A172 (cell line): ENCODE measurements at places on chromosomes 12 and 14. TPM values are rescaled to one million over a fixed set of nuclear protein-coding genes. Genes with fewer than 3 reads are reported as not detected.

The NANOG gene
- total RNA-seq = not detected in 2 replicates

The ZFHX2 gene
- total RNA-seq = 0.29 TPM in 2 replicates

The CIDEB gene
- total RNA-seq = not detected in 2 replicates

The SERPINA12 gene
- not detected in 2 replicates for total RNA-seq

The PNMA1 gene
- 35.1 and 36.0 TPM in 2 replicates for total RNA-seq

The PTPRO gene
- total RNA-seq = not detected in 2 replicates

The PLEK2 gene
- 0.69 and 4.1 TPM in 2 replicates for total RNA-seq

The DPPA3 gene
- total RNA-seq = not detected in 2 replicates

The FRMD6 gene
- 47.9 and 53.1 TPM in 2 replicates for total RNA-seq

The LMNTD1 gene
- not detected in 2 replicates for total RNA-seq

The TSPAN19 gene
- not detected in 2 replicates for total RNA-seq

The P2RX2 gene
- total RNA-seq = not detected in 2 replicates

The IPO8 gene
- total RNA-seq = 27.4 and 27.6 TPM in 2 replicates

The MYO1H gene
- not detected in 2 replicates for total RNA-seq

The TPH2 gene
- not detected in 2 replicates for total RNA-seq

The TAS2R20 gene
- 0.46 and 0.79 TPM in 2 replicates for total RNA-seq

The MAP4K5 gene
- total RNA-seq = 42.0 and 44.4 TPM in 2 replicates

The CLEC4D gene
- total RNA-seq = not detected in 2 replicates

The A2M gene
- total RNA-seq = not detected in 2 replicates

The KNTC1 gene
- total RNA-seq = 43.3 and 49.0 TPM in 2 replicates

The ARL6IP4 gene
- 228 and 284 TPM in 2 replicates for total RNA-seq

The OR4N5 gene
- total RNA-seq = not detected in 2 replicates

The AQP6 gene
- total RNA-seq = not detected in 2 replicates

The ZDHHC22 gene
- not detected in 2 replicates for total RNA-seq

The B4GALNT3 gene
- total RNA-seq = 1.9 and 2.5 TPM in 2 replicates

The EML1 gene
- 6.9 and 12.7 TPM in 2 replicates for total RNA-seq

The MMP19 gene
- total RNA-seq = 4.2 and 5.2 TPM in 2 replicates

The PIP4K2C gene
- total RNA-seq = 42.5 and 54.0 TPM in 2 replicates

The TAS2R7 gene
- not detected in 2 replicates for total RNA-seq

The EID3 gene
- 1.1 and 5.7 TPM in 2 replicates for total RNA-seq

The RD3L gene
- total RNA-seq = not detected in 2 replicates

The CIROP gene
- total RNA-seq = not detected in 2 replicates

The KRT7 gene
- 13.8 and 16.1 TPM in 2 replicates for total RNA-seq

The SYNDIG1L gene
- total RNA-seq = not detected in 2 replicates

The C12orf60 gene
- total RNA-seq = 0.05 and 1.0 TPM in 2 replicates

The TAS2R13 gene
- 0.36 TPM in 1 of 2 replicates, not detected in the other for total RNA-seq

The CIT gene
- 25.2 and 34.4 TPM in 2 replicates for total RNA-seq

The SLC4A8 gene
- 7.5 and 14.4 TPM in 2 replicates for total RNA-seq

The HOXC13 gene
- total RNA-seq = 7.5 and 8.9 TPM in 2 replicates
